ENCODE measurements at places on chromosomes 7 and 10. TPM values are rescaled to one million over a fixed set of nuclear protein-coding genes. Genes with fewer than 3 reads are reported as not detected.

LGI1 gene
- 4.8 TPM for polyA plus RNA-seq

DNA sequence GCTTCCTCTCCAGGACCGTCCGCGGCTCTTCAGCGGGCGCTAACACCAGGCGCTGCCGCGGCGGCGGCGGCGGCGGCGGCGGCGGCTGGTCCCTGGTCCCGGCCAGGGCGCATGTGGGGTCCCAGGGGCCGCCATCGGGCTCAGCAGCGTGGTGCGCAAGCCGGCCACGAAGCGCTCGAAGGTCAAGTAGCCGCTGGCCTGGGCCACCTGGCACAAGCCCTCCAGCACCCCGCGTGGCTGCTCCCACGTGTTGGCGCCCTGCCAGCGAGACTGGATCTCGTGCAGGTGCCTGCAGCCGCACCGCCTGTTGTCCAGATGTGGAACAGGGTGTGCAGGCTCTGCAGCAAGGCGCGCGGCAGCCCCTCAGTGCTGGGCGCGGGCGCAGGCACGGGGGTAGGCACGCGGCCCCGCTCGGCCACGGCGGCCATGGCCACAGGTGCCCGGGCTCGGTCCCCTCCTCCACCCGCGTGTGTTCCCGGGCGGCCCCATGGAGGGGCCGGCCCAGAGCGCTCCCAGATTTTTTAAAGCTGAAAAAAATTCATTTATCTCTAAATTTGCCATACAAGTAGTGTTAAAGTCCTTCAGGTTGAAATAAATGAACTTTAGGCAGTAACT is 884.2 kb upstream of the ZNF722 start:
- DNase-seq: no peak

GRCh38 chr10:3750006-3750816 is 34.8 kb downstream of the KLF6 start:
- DNase-seq: no peak

- DNase-seq: no peak
These were observed 73.5 kb upstream of the GLCCI1 start for GRCh38 chr7:7895004-7895650.

MALRD1 gene
- polyA plus RNA-seq: 2.4 TPM

DNA sequence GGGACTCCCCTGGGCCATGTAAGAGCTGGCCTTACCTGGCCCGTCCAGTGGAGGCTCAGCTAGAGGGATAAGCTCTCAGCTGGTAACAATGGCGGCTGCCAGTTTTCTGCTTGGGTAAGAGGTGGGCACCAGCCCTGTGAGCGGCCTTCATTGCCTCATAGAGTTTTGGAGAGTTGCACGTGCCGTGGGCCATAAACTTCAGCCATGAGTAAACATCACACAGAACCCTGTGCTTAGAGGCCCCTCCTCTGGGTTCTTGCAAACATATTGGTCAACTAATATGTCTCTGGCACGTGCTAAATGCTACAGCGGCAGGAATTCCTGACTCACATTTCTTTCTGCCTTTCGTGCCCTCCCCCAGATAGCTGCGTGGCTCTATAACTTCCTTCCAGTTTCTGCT is 103.9 kb upstream of the LEP start:
- DNase-seq: no peak

GRCh38 chr7:154892459-154892858 is 110.5 kb downstream of the PAXIP1 start:
- no peak for DNase-seq

DNA sequence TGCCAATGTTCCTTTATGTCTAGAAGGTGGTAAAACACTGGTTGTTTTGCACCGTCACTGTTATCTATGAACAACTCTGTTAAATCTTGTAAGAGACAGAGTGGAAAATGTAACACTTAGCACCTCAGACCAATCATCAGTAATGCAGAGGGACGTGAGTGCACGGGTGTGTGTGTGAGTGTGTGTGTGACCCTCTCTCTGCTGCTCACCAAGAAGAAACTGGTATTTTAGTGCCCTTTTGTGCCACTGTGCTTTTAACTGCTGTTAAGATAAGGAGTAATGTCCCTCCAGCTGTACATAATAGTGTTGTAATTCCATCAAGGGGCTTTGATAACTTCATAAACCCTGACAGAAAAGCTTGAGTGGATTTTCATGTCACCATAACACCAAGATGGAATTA is 130.1 kb downstream of the CREB5 start:
- no peak for DNase-seq

DNA sequence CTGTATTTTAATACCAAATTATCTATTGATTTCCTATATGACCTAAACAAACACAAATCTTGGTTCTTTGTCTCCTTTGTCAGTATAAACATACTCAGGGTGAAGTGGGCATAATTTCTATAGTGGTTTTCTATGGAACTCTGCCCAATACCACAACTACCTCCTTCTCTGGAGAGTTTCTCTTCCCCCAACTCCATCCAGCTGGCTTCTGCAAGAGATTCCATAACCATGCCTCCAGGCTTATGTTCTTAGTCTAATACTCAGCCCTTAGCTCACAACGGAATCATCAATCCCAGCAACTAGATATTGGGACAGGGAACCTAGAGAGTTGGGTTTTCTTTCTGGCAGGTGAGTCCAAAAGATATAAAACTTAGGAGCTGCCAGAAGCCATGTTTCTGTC is 127.3 kb downstream of the TRIL start:
- DNase-seq: no peak

GRCh38 chr10:3763852-3764625 is 21.0 kb downstream of the KLF6 start:
- DNase-seq: no peak

C10orf67 gene
- 2.4 TPM for polyA plus RNA-seq

CDH23 gene
- polyA plus RNA-seq: 0.96 TPM

OGDHL gene
- polyA plus RNA-seq: 35.0 TPM

- no peak for DNase-seq
These were observed 22.3 kb downstream of the CABCOCO1 start for GRCh38 chr10:61684894-61685507.

STEAP1 gene
- 11.5 TPM for polyA plus RNA-seq

- no peak for DNase-seq
These were observed 242.8 kb upstream of the SP4 start for GRCh38 chr7:21184942-21185652.

GRCh38 chr7:158975526-158976467 is 119.4 kb downstream of the DYNC2I1 start:
- DNase-seq: no peak

PHYHIPL gene
- 16.8 TPM for polyA plus RNA-seq

GRCh38 chr10:1546431-1547110 is 190.8 kb downstream of the ADARB2 start:
- DNase-seq: no peak

LEP gene
- 0.19 TPM for polyA plus RNA-seq

DNA sequence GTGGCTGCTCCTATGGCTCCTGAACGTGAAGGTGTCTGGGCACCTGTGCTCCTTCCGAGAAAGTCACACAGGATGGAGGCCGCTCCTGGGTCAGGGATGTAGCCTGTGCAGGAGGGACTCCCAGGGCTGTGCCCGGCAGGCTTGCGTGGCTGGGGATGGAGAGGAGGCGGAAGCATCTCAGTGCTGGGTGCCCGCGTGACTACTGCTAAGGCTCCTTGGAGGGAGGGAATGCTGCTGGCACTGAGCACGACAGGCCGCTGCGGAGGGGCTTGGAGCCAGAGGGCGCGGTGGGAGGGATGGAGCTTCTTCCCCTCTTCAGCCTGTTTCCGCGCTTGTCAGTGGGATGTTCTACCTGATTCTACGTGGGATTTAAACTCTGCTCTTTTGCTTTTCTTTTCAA is 35.0 kb downstream of the ADCY1 start:
- DNase-seq: no peak

GRCh38 chr7:69398986-69399385 is 199.3 kb upstream of the AUTS2 start:
- no peak for DNase-seq

- DNase-seq: no peak
These were observed 157.5 kb downstream of the LYZL1 start for GRCh38 chr10:29446327-29446726.

HOXA6 gene
- polyA plus RNA-seq: 18.7 TPM

GRCh38 chr10:72834183-72834825 is 59.2 kb upstream of the OIT3 start:
- peak; percentile 41 for DNase-seq

DNA sequence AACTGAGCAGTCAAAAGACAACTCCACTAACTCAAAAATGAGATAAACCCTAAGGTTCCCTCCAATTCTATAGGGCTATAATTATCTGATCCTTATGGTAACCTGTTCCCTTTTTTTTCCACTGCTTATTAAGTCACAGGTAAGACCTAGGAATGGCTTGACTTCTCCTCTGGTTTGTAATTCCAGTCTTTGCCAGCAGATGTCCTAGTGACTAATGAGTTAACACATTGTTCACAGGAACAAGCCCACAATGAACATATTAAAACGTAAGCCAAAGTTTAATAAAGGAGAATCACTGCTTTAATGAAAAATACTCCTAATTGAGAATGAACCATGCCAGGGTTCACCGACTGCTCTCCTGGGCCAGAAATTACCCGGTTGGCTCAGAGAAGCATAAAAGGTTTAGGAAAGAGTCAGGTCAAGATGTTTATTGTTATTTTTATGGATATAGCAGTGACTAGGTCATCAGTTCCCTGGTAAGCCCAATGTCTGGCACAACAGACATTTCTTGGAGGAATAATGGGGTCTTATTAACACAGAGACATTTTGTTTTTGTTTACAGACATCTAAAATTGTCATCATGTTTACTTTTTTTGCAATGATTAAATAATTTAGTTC is 120.1 kb downstream of the ELAPOR2 start:
- peak; percentile 54 for DNase-seq

DNA sequence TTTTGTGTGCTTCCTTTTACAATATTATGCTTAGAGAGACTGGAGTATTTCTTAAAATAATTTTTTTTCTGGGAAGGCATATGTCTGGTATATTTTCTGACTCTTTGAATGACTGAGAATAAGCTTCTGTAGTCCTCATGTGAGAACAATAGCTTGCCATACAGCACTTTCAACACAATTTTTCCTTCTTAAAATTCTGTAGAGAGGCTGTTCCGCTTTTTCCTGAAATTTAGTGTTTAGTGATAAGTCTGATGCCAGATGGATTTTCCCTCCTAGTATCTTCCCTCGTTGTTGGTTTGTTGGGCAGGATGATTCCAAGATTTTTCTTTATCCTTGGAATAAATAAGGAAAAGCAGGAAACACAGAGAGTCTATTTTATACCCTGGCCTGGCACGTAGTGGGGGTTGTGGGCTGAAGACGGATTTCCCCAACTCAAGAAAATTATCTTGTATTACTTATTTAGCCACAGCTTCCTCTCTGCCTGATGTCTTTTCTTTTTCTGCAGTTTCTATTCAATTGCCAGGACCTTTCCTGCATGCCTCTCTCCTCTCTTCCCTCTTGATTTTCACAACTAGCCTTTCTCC is 111.2 kb downstream of the AOAH start:
- DNase-seq: no peak

LHPP gene
- polyA plus RNA-seq: 19.1 TPM

DNA sequence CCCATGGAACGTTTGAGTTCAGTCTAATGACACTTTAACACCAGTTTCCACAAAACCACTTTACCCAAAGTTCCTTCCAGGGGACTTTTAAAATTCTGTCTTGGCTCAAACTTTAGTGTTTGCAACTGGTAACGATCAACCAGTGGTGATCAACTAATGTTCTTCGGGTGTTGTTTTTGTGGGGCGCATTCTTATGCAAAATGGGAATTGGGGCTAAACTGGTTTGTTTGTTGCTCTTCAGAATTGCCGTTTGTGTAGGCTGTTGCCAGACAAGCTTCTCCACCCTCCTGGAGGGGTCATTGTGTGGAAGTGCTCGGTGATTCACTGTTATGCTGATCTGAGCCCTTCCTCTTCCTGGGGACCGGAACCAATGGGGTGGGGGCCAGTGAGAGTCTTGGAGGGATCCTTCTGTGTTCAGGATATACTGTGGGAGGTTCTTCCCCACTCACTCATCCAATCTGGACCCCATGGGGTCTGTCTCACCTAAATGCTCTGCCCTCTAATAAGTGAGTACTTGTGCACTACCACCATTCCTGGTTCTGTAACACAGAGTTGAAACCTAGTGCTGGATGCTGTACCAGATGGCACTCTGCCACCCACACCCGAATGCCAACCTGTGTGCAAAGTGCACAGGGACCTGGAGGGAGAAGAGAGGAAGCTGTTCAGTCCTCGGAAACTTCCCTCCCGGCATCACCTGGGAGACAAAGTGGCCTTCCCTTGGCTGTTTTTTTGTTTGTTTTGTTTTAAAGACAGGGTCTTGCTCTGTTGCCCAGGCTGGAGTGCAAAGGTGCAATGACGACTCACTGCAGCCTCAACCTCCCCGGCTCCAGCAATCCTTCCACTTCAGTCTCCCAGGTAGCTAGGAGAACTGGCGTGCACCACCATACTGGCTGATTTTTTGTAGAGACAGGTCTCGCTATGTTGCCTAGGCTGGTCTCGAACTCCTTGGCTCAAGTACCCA is 2.1 kb downstream of the NFE2L3 start:
- DNase-seq: no peak

DNA sequence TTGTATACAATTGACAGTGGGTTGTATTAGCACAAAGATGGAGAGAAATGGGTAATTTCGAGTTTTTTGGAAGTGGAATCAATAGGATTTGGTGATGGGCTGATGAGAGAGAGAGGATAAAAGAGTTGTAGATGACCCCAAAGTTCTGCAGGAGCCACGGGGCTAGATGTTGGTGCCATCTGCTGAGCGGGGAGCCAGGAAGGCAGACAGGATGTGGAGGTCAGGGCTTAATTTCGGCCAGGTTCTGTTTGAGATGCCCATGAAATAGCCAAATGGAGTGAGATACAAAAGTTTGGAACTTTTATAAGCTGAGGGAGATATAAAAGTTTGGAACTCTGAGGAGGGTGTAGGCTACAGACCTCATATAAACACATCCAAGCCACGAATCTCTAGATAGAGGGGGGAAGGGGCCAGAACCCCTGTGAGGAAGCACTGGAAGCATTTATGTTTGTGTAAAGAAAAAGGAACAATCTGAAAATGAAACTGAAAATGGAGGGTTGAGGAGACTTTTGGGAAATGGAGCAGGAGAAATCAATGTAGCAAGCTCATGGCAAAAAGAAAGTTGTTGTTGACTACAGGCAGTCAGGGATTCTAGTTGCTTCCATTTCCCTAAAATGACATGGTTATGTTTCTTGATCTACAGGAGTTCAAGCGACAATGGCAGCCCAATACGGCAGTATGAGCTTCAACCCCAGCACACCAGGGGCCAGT is 2.2 kb downstream of the GIMAP4 start:
- DNase-seq: no peak
